ENCODE measurements at places on chromosomes 12 and 14. TPM values are rescaled to one million over a fixed set of nuclear protein-coding genes. Genes with fewer than 3 reads are reported as not detected.

Gene KRT85
- total RNA-seq: not detected

Gene STYK1
- total RNA-seq: not detected

DNA sequence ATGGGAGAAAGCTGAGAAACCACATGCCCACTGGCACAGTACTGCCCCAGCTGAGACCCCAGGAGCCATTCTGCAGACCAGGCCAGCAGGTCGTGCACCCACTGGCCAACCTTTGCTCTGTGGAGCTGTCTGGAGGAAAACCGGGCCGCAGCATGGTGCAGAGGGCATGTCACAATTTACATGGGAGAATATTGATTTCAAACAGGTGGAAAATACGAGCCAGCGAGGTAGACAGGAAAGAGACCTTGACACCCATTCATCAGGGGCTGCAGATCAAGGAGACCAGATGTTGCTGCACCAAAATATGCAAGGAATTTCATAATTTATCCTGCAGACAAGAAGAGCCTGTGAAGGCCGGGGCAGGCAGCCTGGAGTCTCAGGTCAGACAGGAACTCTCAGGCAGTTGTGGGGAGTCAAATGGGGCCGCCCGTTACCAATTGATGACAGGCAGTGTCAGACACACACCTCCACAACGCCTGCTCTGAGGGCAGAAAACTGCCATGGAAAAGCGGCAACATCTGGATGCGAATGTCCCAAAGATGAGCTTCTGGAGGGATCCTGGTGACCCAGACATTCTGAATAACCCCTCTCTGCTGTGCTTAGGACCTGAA is 74.6 kb upstream of the BCL11B start:
- no peaks in the 10 kb centered on the region for H3K36me3 ChIP-seq
- H3K27ac ChIP-seq: no peak overlapping the region
- peaks cover 53% of the 10 kb centered on the region for H3K27me3 ChIP-seq
- H3K4me3 ChIP-seq: no peak overlapping the region

- no peaks in the 10 kb centered on the region for H3K36me3 ChIP-seq
- no peak overlapping the region for H3K27ac ChIP-seq
- H3K4me1 ChIP-seq: no peaks in the 10 kb centered on the region
- no peak for DNase-seq
Measured at GRCh38 chr12:132163041-132163910, 19.0 kb downstream of the NOC4L start.

DNA sequence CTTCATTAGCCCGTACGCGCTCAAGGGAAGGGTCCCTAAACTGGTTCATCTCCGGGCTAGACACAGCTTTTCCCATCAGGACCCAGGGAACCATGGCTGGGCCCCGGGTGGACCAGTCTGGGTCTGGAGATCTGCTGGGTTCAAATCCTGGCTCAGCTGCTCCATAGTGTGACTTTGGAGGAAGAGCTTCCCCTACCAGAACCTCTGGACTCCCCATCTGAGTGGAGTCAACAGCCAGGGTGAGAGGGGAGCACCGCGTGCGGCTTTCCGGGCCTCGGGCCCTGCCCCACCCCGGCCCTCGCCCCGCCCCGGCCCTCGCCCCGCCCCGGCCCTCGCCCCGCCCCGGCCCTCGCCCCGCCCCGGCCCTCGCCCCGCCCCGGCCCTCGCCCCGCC is 41.2 kb downstream of the BEGAIN start:
- H3K27ac ChIP-seq: no peak overlapping the region
- no peak for DNase-seq
- H3K4me3 ChIP-seq: no peak overlapping the region
- H3K4me1 ChIP-seq: peaks cover 7% of the 10 kb centered on the region
- H3K27me3 ChIP-seq: peaks cover 23% of the 10 kb centered on the region

Gene DYRK2
- 10.1 TPM for total RNA-seq

Gene CD163
- total RNA-seq: not detected

Gene ANO4
- not detected for total RNA-seq

- no peaks in the 10 kb centered on the region for H3K27me3 ChIP-seq
- no peaks in the 10 kb centered on the region for H3K36me3 ChIP-seq
- peak within 1 kb of the TSS; percentile 52 for H3K27ac ChIP-seq
- DNase-seq: peak; percentile 20
- peak within 1 kb of the TSS; percentile 79 for H3K4me3 ChIP-seq
- peaks cover 52% of the 10 kb centered on the region for H3K4me1 ChIP-seq
Measured at GRCh38 chr12:27332714-27333402, at the start of gene BMAL2. Gene BMAL2 (plus strand): TSS chr12:27332836. CDS start chr12:27333073, 237 bp downstream.

GRCh38 chr14:99950181-99950580 is 115.0 kb upstream of the EVL start:
- H3K4me3 ChIP-seq: no peak overlapping the region
- no peaks in the 10 kb centered on the region for H3K36me3 ChIP-seq
- peaks cover 53% of the 10 kb centered on the region for H3K4me1 ChIP-seq
- 0 out of 2 replicates have a peak, but pooled peaks cover 1% of the 10 kb centered on the region for H3K27me3 ChIP-seq
- H3K27ac ChIP-seq: no peak overlapping the region

DNA sequence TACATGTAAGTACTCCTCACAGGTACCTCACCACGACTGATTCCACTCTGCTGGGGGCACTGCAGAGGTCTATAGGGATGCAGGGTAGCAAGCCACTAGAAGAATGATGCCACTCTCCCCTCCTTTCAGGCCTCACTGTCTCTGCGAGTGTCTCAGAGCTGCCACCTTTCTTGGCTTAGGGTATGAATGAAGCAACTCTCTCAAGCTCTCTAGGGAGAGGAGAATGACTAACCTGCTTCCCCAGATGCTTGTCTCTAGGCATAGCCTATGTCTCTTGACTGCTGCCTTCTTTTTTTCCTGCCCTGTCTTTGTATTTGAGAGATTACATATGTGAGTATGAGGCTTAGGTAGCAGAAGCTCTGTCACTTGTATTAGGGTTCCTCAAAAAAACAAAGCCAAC is 566.5 kb upstream of the ATP2B1 start:
- no peak for DNase-seq
- H3K4me3 ChIP-seq: no peak overlapping the region
- no peaks in the 10 kb centered on the region for H3K36me3 ChIP-seq
- H3K27me3 ChIP-seq: no peaks in the 10 kb centered on the region
- H3K4me1 ChIP-seq: no peaks in the 10 kb centered on the region

DNA sequence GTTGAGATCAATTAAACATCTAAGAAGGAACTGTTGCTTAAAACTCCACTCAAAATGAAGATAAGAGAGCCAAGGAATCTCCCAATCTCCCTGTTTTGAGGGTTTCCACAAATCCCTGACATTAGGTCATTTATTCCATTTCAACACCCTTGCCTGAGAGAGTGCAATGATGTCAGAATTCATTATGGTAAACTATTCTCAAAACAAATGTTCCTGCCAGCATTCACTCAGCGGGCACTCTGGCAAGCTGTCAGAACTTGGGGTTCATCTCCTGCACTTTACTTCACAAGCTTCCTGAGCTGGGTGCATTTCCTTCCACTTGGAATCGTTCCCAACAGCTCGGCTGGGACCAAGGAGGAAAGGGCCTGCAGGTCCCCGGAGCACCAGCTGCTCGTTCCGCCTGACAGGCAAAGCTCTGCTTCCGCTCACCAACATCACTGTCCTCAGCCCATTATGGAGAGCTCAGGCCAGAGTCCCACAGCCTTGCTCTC is 117.8 kb downstream of the TTC7B start:
- H3K27ac ChIP-seq: no peak overlapping the region
- no peaks in the 10 kb centered on the region for H3K4me1 ChIP-seq
- no peaks in the 10 kb centered on the region for H3K27me3 ChIP-seq
- H3K36me3 ChIP-seq: no peaks in the 10 kb centered on the region

DNA sequence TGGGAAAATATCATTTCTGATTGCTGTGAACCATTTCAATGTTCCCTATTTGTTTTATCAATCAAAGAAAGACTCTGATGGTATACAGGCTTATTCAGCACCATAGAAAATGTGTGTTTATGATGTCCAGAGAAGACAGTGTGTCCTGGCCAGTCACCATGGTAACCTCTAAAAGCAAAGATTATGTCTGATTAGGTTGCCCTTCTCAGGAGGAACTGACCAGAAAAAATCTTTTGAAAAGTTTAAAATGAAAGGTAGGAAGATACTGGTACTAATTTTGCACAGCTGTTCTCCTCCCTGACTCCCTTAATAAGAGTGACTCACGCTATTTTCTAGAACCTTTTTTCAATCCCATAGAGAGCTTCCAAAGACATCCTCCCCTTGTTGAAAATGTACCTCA is 391.8 kb upstream of the DCN start:
- H3K36me3 ChIP-seq: no peaks in the 10 kb centered on the region
- H3K27ac ChIP-seq: no peak overlapping the region
- H3K27me3 ChIP-seq: no peaks in the 10 kb centered on the region
- no peak for DNase-seq

Gene ANKRD33
- total RNA-seq: not detected

DNA sequence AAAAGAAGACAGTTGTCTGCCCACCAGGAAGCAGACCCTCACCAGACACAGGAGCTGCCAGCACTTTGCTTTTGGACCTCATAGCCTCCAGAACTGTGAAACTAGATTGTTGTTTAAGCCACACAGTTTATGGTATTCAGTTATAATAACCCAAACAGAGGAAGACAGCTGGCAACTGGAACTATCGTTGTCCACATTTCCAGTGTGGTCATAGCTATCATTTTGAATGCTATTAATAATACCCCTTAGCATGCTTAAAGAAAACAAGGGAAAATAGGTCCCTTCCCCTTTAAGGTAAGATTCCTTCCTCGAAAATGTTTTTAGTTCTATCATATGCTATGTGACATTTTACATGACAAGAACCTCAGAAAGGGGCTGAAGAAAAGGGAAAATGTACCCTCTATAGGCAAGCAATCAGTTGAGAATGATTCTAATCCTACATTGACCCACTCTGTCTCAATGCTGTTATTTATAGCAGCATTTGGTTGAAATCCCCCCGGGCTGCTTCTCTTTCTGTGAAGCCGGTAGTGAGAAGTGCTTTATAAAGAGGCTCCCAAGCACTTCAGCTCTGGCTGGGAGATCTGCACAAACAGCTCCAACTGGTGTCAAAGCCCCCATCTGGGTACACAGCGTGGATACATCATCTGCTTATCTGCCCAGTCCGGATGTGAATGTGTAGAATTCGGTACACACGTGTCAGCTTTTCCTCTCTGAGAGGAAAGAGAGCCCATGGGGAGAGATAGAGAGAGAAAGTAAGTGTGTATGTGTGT is 221.2 kb upstream of the FLRT2 start:
- no peaks in the 10 kb centered on the region for H3K36me3 ChIP-seq
- H3K27me3 ChIP-seq: no peaks in the 10 kb centered on the region
- DNase-seq: no peak
- no peak overlapping the region for H3K4me3 ChIP-seq
- H3K27ac ChIP-seq: no peak overlapping the region

Gene POLE
- total RNA-seq: 52.2 TPM

- H3K36me3 ChIP-seq: no peaks in the 10 kb centered on the region
- no peak overlapping the region for H3K27ac ChIP-seq
- no peak overlapping the region for H3K4me3 ChIP-seq
Measured at GRCh38 chr12:10829994-10830393, 3.8 kb upstream of the TAS2R10 start.

Gene CMTM5
- not detected for total RNA-seq

- DNase-seq: peak; percentile 3
- peaks cover 6% of the 10 kb centered on the region for H3K4me1 ChIP-seq
- H3K36me3 ChIP-seq: no peaks in the 10 kb centered on the region
- no peak overlapping the region for H3K27ac ChIP-seq
- no peak overlapping the region for H3K4me3 ChIP-seq
- H3K27me3 ChIP-seq: no peaks in the 10 kb centered on the region
Measured at GRCh38 chr12:89117448-89118034, 234.8 kb downstream of the DUSP6 start.

All from HepG2 (cell line).